ENCODE measurements at places on chromosomes 1 and 21. TPM values are rescaled to one million over a fixed set of nuclear protein-coding genes. Genes with fewer than 3 reads are reported as not detected.

LCE1B gene
- not detected for total RNA-seq

MYBPH gene
- 0.08 TPM for total RNA-seq

PSEN2 gene
- 13.1 TPM for total RNA-seq

FAM131C gene
- 0.08 TPM for total RNA-seq

RASSF5 gene
- 4.1 TPM for total RNA-seq

KCNH1 gene
- total RNA-seq, result not detected

NGF gene
- total RNA-seq, result 20.2 TPM
